ENCODE measurements at places on chromosomes 2 and 18.

- DNase-seq, result no peak
Observed at GRCh38 chr2:66467718-66468117, 32.8 kb downstream of the MEIS1 start.

DNA sequence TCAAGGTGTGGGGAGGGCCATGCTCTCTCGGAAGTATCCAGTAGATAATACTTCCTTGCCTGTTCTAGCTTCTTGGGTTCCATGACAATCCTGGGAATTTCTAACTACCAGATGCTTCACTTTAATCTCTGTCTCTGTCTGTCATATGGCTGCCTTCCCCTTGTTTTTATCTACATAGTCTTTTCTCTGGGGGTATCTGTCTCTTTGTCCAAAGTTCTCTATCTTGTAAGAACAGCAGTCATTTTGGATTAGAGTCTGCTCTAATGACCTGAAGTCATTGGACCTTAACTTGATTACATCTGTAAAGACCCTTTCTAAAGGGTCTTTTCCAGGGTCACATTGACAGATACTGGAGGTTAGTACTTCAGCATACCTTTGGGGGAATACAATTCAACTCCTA lies 11.4 kb upstream of the EPB41L5 start:
- no peak for DNase-seq

- DNase-seq, result peak; percentile 82
Observed at GRCh38 chr2:127413782-127414637, 4.2 kb upstream of the PROC start.

DNA sequence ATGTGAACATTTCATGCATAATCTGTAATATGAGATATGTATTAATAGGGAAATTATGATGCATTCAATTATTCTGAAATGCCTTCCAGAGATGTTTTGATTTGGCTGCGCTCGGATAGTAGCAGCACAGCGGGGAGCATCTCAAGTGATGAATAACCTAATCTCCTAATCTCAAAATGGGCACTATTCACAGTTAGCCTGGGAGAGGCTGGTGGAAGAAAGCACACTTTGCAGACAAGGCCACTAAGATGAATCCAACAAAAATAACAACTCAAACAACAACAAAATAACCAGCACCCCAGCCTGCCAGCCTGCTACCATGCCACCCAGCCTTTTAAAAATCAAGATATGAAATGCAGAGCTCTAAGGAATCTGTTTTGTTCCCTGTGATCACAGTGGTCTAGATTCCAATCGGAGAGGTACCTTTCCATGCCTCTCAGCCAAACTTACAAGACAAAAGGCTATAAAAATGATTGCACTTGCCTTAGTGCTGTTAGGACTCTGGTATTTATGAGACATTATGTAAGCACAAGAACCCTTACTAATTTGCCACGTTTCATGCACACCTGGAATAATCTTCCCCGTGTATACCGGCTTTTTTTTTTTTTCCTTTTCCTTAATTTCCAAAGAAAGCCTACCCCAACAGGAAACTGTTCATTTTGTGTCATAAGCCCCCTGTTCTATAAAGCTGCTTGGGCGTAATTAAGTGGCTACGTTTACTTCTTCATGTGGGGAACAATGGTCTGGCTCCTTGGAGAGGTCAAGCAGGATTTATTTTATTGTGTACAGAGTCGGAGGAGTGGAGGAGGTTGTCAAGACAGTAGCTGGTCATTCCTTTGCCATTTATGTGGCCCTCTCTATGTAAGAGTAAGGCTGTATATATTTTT lies 526.9 kb upstream of the FANCL start:
- no peak for DNase-seq

GRCh38 chr2:219118504-219118903 lies 42.1 kb downstream of the NHEJ1 start:
- no peak for DNase-seq

All from PC-9 (cell line).